ENCODE measurements at places on chromosomes 1 and 21.

DNA sequence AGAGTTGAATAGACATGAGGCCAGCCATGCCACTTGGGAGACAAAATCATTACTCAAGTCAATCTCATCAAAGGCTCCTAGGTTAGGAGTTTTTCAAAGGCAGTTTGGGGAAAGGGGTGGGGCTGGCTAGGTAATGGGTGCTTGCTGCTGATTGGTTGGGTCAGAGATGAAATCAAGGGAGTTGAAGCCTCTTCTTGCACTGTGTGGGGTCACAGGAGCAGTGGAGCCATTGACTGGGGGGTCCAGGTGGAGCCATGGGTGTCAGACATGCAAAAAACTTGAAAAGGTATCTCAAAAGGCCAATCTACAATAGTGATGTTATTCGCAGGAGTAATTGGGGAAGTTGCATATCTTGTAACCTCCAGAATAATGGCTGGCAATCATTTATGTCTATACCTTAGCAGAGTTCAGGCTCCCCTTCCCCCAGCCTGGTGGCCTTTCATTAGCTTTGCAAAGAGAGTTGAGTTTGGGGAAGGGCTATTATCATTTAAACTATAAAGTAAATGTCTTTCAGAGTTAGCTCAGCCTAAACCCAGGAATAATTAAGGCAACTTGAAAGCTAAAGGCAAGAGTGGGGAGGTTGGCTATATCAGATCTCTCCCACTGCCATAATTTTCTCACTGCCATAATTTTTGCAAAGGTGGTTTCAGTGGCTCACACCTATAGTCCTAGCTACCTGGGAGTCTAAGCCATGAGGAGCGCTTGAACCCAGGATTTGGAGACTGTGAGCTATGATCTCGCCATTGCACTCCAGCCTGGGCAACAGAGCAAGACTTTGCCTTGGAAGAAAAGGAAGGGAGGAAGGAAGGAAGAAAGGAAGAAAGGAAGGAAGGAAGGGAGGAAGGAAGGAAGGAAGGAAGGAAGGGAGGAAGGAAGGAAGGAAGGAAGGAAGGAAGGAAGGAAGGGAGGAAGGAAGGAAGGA is 7.8 kb upstream of the PINK1 start:
- no peak for DNase-seq

- no peak for DNase-seq
Measured at GRCh38 chr1:154178013-154178412, 13.9 kb downstream of the TPM3 start.

DNA sequence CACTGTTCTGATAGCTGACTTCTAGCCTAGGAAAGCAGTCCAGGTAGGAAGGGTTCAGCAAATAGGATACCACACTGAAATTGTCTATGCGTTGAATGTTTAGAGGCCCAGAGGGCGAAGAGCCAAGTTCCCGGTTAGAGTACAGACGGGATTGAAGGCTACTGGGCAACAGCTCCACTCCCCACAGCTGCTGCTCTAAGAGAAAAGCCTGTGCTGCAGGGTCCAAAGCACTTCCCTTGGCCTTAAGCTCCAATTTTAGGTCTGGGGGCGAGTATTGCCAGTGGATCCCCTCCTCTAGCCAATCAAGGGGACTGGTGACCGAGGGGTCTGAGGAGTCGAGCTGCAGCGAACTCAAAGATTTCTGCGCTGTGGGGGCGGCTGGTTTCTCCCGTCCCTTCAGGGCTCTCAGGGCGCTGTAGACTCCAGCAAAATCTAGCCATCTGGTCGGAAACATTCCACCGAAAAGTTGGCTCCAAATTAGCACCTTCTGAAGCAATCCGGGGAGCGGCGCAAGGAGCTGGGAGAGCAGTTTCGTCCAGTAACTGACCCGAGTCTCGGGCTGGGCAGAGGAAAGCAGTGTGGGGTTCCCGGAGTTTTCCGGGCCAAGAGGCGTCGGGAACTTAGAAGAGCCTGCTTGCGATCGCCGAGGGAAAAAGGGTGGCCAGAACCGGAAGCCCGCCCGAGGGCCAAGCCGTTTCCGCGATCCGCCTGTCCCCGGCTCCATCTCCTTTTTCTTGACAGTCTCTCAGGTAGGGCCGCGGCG is 748 bp downstream of the PPP1R15B start:
- no peak for DNase-seq

- DNase-seq = no peak
Measured at GRCh38 chr1:112614460-112615065, 4.4 kb downstream of the ST7L start.

DNA sequence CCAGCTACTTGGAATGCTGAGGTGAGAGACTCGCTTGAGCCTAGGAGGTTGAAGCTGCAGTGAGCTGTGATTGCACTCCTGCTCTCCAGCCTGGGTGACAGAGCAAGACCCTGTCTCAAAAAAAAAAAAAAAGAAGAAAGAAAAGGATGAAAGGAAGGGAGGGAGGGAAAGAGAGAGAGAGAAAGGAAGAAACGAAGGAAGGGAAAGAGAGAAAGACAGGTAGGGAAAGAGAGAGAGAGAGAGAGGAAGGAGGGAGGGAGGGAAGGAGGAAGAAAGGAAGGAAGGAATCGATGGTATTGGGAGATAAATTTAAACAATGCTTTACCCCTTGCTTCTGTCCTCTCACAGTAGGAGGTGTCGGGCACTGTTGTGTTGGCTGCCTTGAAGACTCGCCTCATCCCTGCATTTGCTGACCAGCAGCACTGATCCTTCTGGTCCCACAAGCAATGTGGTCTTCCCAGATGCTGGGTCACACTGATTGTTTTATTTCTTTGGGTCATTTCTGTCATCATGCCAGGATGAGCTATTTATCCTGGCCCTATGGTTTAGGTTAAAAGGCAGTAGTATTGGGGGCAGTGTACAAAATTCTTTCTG is 30.9 kb downstream of the GPR137B start:
- DNase-seq = no peak

DNA sequence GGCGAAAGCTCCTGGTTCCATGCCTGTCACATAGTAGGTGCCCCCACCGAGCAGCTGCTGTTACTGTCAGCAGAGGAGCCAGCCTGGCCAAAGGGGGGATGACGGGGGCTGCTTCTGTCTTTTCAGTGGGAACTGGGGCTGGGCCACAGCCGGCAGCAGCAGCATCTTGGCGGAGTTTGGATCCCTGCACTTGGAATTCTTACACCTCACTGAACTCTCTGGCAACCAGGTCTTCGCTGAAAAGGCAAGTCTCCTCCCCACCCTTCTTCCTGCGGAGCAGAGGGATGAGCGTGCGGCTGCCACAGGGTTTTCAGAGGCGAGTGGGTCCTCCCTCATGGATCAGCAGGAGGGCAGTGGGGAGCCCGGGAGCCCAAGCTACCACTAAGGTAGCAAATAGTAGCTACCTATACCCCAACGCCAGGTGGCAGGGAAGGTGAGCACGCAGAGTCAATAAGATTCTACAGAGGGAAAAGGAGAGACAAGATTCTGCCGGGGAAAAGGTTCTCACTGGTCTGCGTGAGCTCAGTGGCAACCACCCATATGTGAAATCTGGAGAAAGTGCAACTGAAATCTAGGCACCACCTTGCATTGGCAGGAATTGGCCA is 41.4 kb upstream of the SELENON start:
- no peak for DNase-seq

DNA sequence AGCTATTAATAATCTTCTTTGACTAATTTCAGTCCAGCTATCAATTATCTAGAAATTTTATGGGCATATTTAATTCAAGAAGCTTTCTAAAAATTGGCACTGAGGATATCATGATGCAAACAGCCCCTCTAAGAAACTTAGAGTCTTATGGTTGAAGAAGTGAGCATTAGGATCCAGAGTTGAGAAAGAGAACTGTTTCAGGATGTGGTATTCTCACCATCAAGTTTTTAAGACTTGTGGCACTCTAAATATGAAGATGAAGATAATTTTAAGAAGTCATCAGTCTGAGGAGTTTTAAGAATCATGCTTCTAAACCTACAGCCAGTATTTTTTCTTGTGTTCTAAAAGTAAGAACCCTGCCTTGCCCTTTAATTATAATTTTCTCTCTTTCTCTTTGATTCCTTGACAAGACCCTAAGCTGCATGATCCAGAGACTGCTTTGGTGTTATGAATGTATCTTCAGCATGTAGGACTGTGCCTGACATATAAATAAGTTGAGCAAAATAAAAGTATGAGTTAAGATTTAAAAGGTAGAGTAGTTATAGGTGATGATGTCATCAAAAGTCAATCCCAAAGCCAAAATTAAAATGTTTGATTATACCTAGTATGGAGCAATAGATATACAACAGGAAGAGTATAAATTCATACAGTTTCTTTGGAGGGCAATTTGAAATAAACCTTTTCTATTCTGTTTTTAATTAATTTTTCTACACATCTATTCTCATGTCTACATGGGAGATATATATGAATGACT is 39.1 kb downstream of the RPS6KC1 start:
- DNase-seq = no peak

GRCh38 chr1:55531644-55532043 is 316.5 kb upstream of the USP24 start:
- no peak for DNase-seq

GRCh38 chr1:234372011-234372757 is 1.1 kb upstream of the COA6 start:
- DNase-seq = no peak

DNA sequence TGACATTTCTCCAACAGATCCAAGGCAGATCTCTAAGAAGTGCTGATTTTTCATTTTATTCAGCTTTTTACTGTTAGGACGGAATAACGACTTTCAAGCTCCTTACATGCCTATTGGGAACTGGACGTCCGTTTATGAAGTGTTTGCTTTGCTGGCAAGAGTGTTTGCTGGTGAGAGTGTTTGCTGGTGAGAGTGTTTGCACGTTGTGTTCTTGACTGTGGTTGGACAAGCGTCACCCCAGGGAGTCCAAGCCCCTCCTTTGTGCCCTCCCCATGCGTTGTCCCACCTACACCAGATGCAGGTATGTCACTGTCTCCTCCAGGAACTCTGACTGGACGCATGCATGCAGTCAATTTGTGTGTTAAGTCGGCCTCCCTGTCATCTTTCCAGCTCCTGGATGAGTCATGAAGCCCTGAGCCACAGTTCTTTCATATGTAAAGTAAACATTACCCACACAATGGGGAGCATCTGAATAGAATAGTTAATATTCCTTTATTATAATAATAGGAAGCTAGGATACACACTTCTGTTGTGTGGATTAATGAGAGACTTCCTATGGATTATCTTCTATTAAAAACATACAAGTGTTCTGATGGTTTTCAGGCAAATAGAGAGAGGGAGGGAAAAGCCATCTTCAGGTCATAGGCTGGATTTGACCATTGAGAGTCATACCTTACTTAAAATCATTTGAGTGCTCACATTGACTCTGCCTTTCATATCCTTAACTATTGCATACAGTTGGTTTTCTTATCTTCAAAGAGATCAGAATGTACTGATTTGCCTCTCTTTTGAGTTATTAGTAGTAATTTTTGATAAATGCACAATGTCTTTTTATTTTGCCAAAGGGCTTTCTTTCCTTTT is 119.2 kb downstream of the GALNT2 start:
- no peak for DNase-seq

DNA sequence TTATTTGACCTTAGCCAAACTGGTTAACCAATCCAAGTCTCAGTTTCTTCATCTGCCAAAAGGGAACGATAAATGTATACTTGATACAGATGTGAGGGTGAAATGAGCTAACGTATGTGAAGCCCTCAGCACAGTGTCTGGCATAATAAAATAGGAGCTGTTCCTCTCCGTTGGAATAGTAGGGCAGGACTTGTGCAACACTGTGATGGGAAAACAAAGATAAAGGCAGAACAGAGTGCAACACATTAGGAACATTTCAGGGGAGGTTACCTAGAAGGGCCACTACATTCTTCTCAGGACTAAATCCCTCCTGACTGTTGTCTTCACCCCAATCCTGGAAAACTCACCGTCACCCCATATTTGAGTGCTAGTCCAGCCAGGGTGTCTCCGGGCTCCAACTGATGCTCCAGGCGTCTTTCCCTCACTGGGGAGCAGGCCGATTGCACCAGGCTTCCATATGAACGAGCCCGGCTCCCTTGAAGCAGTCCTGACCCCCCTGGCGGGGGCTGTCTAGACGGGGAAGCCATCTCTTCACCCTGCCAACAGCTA is 896 bp downstream of the LYSMD1 start:
- DNase-seq = no peak

GRCh38 chr1:41758500-41758899 is 160.2 kb downstream of the HIVEP3 start:
- DNase-seq = no peak

All from sciatic nerve (tissue), 2 donors.